Activated CD4-positive, alpha-beta T cell treated with anti-CD3 and anti-CD28 coated beads, Interleukin-2, amount 10 ng/mL, durations not matched to agents 7 days and 5 days (primary cell): ENCODE measurements at places on chromosomes 2 and 18.

- DNase-seq: no peak
These were observed 2182.7 kb upstream of the PIK3C3 start for GRCh38 chr18:39772155-39772919.

DNA sequence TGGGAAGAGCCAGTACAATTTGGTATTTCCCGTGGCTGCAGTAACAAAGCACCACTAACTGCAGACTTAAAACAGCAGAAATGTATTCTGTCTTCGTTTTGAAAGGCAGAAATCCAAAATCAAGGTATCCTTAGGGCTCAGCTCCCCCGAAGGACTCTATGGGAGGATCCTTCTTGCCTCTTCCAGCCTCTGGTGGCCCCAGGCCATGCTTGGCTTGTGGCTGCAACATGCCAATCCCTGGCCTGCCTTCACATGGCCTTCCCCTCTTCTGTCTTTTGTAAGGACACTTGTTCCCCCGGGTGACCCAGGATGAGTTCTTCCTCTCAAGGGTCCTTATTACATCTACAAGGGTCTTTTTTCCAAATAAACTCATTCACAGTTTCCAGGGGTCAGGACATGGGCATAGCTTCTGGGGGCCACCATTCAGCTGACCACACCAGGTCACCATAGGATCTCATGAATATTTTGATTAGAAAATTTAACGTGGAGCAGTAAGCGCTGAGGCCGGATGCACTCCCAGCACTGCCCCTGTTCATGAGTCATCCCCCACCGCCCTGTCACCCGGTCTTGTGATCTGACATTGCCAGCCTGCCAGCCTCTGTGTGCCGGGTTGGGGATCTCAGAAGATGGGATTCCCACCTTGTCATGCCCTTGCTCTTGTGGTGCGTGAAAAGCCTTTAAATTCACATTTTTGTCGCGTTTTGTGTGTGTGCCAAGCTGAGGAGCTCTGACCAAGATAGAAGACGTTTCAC lies 61.2 kb upstream of the B3GNT7 start:
- no peak for DNase-seq

GRCh38 chr2:172283476-172283875 lies 143.9 kb upstream of the ITGA6 start:
- no peak for DNase-seq

- DNase-seq: no peak
These were observed 153.4 kb downstream of the UBR3 start for GRCh38 chr2:169980643-169981042.

DNA sequence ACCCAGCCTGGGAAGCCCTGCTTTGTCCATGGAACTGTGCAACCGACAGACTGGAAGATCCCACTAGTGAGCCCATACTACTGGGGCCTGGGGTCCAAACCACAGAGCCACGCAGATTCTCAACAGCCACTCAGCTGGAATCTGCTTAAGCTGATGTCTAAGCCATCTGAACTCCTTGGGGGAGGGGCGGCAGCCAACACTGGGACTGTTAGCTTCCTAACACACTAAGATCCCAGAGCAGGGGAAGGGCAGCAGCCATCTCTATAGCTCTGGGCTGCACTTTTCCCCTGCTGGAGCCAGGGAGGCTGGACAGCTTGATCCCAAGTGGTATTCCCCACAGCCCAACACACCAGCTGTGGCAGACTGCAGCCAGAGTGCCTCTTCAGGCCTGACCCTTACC lies 118.3 kb downstream of the RPRM start:
- no peak for DNase-seq
